ENCODE measurements at places on chromosomes 2 and 18.

DNA sequence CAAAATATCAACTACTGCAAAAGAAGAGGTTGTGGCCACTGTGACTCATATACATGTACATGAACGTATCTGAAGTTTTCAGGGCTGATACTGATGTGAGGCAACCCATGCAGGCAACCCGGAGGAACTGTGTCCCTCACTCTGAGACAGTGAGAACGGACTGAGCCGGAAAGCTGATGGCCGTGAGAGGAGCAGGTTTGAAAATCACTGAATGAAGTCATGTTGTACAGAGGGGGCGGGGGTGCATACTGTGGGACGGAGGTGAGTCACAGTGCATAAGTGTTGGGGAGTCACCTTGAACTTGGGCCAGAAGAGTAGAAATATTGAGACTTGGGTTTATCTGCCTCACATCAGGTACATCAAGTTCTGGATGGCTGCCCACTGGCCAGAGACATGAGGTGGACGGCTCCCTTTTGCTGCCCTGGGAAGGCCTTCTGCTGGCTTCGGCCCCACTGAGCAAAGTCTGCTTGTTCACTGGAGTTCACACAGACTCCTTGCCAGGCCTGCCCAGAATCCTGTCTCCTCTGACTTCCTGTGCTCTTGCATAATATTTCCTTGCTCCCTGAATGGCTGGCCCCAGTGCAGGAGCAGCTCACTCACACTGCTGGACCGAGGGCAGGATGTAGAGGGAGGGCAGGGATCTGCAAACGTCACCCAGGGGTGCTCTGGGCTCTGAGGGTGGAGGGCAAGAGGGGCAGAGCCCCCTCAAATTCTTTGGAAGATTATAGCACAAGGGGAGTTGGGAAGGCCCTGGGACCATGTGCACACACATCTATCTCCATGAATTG, 18.1 kb downstream of the EPAS1 start:
- no peak for DNase-seq

- no peak for DNase-seq
Measured at GRCh38 chr2:118527571-118527970, 319.9 kb downstream of the EN1 start.

GRCh38 chr18:77478646-77479442, 229.2 kb downstream of the GALR1 start:
- DNase-seq, result no peak

DNA sequence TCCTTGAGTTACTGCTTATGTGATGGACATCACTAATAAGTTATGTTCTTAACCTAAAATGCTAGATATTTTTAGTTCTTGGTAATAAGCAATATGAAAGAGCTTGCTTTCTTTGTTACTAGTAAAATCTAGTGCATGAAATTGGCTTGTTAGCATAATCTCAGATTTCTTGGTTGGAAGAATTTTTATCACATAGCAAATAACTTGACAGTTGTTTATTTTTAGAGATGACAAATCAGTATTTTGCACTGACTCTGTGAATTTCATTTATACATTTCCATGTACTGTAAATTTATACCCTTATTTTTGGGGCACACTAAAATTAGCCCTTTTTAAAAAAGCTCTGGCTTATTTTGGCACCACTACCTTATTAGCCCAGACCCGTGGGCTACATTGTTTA, 45.6 kb downstream of the LCLAT1 start:
- DNase-seq, result no peak

GRCh38 chr2:118847762-118848172, 319 bp upstream of the EN1 start:
- DNase-seq, result no peak

DNA sequence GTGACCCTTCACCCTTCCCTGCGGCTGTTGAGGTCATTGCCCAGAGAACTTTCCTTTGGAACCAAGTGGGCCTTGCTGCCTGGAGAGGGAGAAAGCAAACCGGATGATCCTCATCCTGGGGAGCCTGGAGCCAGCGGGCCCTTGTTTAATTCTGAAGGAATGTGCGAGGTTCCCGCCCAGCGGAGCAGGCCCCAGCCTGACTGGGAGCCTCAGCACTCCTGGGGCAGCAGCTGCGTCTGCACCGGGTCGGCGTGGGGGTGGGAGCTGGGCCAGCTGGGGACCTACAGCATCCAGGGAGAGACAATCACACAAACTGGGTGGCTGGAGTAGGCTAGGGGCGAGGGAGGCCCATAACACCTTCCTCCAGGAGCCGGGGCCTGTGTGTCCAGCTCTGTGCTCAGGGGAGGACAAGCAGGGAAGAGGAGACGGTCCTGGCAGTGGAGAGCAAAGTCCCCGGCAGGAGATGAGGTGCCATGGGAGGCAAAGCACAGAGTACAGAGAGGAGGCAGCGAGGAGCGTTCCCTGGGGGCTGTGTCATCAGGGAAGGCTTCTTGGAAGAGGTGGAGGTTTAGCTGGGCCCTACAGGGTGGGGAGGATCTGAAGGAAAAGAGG, 61.9 kb upstream of the HAAO start:
- DNase-seq, result no peak

- DNase-seq, result no peak
Measured at GRCh38 chr2:195536906-195537305, 120.1 kb upstream of the SLC39A10 start.

DNA sequence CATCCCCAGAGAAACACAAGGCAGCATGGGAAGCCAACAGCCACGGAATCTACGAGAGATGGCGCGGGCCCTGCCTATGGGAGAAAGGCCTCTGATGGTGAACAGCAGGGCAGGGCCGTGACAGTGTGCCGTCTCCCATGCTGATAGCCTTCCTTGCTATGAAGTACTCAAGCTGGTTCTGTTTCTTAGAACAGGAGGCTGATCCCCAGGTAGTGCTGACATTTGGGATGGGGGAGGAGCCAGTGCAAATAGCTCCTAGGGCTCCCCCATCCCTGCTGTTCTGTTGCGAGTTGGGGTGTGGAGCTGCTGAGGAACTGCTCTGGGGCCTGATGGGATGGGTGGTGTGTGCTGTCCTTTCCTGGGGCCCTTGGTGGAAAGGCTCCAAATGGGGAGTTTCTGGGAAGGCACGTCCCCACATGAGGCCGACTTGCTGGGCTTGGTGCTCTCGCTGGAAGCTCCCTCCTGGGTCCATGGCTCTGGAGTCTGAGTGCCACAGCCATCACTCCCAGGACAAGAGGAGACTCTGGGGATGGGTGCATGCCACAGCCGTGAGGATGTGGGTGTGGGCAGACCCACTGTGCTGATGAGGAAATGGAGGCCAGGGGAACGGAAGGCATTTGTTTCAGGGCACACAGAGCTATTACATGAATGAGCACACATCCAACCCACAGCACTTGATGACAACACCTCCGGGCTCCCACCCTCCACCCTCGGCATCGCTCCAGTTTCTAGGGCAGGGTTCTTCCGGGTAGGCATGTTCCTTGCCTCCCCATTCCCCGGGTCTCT, 246.8 kb downstream of the HDAC4 start:
- DNase-seq, result no peak

DNA sequence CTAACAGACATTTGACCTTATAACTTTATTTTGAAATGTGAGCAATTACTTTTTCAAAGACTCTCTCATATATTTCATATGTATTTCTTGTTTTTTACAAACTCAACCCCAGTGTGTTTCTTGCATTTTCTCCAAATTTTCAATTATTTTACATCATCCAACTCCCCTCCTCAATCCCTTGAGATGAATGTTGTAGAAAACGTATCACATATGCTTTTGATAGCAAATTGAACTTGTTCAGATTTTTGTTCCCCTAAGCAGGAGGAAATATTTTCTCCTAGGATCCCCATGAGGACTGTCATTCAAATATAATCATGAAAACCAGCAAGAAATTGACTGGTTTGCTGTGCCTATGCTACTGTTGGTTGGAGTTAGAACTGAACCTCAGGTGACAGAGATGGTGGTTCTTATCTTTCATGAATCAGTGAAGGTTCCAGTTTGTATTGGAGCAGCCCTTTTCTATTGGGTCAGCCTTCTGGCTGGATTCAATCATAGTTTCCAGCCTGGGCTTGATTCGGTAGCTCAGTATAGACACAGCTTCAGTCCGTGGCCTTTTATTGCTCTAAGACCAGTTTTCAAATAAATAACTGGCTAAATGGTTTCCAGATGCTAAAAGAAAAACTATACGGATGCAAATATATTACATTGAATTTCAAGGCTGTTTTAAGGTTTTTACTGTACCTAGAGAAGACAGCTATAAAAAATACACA, 591.0 kb downstream of the EPHA4 start:
- no peak for DNase-seq

DNA sequence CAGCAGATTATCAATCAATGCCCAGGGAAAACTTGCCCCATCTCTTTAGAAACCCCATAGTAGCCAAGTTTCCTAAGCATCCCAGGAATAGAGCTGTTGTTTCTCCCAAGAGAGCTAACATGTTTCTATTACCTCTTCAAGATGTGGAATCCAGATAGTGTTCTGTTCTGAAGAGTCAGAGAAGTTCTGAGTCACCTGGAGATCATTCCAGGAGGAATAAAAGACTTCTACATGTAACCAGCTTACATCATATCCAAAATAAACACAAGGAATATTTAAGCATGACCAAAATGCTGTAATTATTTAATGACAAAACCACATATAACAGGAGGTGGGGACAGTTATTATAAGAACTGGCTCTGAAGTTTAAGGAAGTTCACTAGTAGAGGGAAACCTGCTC, 51.0 kb upstream of the GORASP2 start:
- DNase-seq, result no peak

DNA sequence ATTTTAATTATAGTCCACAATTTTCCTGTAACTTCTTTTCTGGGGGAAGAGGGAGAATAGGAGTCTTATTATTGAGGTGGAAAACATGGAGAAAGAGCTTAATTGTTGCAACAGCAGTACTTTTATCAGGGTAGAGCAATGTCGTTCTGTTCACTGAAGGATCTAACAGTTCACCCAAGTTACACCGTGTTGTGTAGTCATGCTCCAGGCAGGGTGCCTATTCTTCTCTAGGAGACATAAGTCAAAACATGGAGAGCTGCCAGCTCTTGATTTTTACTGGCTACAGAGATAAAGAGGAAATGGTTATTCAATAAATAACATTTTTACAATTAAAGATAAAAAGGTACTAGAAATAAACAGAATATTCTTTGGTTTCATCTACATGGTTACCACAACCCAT, 594.3 kb upstream of the NETO1 start:
- no peak for DNase-seq

DNA sequence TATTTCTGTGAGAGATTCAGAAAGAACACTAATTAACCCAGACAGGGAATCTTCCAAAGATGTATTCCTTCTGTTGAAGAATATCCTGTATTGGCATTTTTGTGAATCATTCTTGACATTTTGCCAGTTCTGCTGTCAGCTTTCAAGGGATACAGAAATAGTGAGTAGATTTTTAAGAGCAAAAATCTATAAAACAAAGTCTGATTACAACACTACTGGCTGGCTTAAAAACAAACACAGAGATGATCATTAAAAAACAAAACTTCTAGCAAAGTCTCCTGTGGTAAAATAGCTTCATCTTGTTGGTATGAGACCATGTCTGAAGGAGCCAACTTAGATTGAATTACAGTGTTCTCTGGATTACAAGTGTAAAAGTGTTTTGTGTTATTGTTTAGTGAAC, 866.3 kb upstream of the KLHL29 start:
- DNase-seq, result no peak

DNA sequence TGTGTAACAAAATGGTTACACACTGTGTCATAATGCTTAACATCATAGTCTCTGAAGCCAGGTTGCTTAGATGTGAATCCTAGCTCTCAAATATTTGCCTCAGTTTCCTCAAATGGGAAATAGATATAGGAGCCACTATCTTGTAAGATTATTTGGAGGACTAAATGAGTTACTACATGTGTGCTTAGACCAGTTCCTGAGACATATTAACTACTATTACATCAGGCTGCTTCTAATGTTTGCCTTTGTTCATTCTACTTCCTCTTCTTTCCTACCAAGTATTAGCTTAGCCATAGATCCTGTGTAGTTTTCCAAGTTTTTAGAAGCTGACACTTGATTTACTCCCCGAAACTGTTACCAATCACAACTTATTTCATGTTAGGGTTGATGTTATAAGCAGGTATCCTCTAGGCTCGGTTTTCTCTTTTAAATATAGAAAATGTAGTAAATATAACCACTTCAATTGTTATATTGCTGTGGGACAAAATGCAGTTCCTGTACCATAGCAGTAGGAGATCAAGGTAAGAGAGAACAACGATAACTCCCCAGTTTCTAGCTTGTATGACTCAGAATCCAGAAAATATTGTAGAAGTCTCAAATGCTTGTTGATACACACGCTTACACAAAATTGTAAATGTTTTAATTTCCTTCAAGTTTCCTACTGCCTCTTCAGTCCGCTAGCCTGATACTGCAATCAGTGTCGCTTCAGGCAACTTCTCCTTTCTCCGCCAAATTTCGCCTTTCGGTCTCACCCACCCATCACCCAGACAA, 751 bp upstream of the DNAJC10 start:
- DNase-seq, result no peak

GRCh38 chr2:174738841-174739240, 25.4 kb downstream of the CHRNA1 start:
- no peak for DNase-seq

DNA sequence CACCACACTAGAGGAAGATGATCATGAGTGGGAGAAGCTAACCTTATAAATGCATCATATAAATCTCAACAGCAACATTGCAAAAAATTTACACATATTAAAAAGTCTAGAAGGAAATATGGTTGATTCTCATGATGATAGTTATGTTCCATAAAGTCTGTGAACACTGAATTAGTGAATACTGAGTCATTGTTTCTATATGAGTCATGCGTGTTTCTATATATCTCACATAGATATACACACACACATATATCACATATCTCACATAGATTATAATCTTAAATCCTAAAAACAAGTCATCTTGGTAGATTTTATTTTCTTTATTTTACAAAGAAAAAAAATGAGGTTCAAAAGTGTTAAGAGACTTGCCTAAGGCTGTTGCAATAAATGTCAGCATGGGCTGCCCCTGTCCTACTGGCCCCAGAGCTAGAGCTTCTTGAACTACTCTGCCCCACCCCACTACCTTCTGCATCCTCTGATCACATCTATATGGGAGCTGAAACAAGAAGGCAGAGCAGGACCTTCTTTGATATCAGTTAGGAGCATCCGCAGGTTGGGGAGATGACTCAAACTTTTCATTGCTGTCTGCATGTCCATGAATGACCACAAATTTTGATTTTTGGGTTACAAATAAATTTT, 81.8 kb upstream of the ADAM23 start:
- DNase-seq, result no peak

DNA sequence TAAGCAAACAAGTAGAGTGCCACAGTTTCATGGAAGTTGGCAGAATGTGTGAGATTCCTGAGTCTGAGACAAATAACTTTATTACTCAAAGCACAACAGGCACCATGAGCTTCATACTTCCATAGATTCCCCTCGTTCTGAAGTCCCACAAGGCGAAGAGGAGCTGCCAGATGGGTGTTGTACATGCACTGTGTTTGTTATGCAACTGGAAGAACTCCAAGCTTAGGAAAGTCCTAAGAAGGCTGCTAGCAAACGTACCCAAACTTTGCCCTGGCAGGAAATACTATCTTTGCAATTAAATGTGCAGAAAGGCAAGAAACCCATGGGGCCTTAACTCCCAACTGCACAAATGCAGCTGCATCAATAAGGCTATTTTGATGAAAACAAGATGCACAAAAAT, 1.6 kb upstream of the GCA start:
- no peak for DNase-seq

GRCh38 chr2:35099342-35099741, 1256.2 kb upstream of the CRIM1 start:
- no peak for DNase-seq

GRCh38 chr2:60353863-60354262, 199.6 kb downstream of the BCL11A start:
- no peak for DNase-seq
